Caki2 (cell line): ENCODE measurements at places on chromosomes 12 and 14. TPM values are rescaled to one million over a fixed set of nuclear protein-coding genes. Genes with fewer than 3 reads are reported as not detected.

DNA sequence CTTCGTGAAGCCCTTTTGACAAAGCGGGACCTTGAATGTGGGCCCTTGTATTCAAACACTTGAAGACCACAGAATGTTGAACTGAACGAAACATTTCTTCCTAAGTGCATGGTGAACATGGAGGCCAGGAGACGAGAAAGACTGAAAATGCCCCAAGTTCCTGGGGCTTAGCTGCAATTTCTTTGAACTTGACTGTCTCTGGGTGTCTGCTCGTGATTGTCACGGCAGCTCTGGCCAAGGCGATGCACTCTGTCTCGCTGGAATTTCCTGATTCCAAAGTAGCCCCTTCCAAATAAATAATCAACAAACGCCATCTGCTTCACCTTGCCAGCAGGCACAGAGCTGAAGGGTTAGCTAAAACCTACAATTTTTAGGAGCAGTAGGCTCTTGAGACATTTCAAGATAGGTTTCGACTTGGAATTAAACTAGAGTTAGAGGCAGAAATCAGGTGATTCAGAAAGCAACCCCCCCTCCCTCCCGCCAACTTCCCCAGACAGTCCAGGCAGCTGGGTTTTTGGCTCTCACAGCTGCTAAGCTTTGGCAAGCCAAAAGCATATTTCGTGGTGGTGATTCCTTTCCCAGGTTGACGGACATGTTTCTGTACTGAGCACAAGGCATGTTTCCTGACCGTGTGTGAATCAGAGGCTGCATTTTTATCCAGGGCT is 13.5 kb upstream of the IRF2BPL start:
- no peak for DNase-seq

GRCh38 chr12:101713059-101713682 is 15.7 kb downstream of the CHPT1 start:
- no peak for DNase-seq

DNA sequence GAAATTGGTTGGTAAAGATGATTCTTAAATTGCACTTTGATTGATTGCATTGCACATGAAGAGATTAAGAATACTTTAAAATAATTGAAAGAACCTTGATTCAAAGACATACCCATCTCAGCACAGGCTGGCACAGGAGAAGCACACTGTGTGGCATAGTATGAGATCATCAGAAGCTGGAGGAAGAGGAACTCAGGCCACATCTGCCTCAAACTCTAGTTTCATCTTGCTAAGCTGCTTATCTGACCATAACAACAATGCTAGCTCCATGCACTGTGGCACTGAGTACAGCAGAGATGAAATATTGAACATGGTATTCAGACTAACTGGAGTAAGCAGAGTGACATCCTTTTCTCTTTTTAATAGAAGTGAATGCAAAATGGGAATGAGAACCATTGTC is 99.1 kb downstream of the TBC1D30 start:
- DNase-seq, result no peak

- DNase-seq, result no peak
Observed at GRCh38 chr12:99495799-99496198, 151.8 kb upstream of the GARIN6 start.

GRCh38 chr12:29782285-29782870 is 1.4 kb downstream of the TMTC1 start:
- DNase-seq, result peak; percentile 18

DNA sequence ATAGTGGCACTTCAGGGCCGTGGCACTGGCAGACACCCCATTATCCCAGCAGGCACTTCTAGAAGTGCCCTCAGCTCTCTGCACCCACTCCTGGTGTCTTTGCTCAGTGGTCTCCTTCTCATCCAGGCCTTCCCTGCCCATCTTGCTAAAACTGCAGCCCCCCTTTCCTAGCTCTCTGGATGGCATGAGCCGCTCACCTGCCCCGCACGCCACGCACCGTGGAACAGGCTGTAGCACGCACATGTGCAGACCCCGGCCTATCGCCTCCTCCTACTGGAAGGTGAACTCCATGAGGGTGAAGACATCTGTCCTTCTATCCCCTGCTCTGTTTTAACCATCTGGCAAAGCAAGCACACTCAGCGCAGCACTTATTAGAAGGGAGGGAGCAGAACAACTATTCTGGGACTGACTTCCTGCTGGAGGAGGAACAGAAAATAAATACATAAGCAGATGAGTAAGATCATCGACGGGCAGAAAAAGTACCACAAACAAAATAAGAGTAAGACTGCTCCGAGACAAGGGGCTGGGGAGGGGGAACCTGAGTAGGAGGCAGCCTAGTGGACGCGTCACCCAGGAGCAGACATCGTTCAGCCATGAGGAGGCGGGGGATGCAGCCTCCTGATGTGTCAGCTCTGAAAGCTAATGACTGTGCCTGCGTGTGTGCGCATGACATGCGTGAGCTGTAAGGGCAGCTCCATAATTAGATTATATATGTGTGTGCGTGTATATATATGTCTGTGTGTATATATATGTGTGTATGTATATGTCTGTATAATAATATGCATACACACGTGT is 7.8 kb upstream of the FZD10 start:
- DNase-seq, result no peak

- DNase-seq, result no peak
Observed at GRCh38 chr12:31370531-31371255, 44.7 kb upstream of the SINHCAF start.

- no peak for DNase-seq
Observed at GRCh38 chr12:67460388-67460787, 188.2 kb upstream of the DYRK2 start.

- no peak for DNase-seq
Observed at GRCh38 chr14:38623661-38624060, 367.8 kb upstream of the CLEC14A start.

- DNase-seq, result no peak
Observed at GRCh38 chr14:55000381-55000780, 26.5 kb downstream of the WDHD1 start.

DNA sequence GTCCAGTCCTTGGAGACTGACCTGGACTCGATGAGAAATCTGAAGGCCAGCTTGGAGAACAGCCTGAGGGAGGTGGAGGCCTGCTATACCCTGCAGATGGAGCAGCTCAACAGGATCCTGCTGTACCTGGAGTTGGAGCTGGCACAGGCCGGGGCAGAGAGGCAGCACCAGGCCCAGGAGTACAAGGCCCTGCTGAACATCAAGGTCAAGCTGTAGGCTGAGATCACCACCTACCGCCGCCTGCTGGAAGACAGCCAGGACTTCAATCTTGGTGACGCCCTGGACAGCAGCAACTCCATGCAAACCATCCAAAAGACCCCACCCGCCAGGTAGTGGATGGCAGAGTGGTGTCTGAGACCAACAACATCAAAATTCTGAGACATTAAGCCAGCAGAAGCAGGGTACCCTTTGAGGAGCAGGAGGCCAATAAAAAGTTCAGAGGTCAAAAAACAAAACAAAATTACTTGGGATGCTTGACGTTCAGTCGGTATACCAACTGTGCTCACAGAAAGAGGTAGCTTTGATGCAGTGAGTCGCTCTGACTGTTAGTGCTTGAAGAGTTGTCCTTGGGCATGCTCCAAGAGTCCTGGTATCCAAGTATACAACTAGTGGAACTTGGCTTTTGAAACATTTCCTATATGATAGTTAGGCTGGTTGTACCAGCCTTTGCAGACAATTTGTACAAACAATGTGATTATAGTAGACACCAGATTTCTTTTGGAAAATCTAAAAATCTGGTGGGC is 4.8 kb downstream of the MED6 start:
- DNase-seq, result no peak

DNA sequence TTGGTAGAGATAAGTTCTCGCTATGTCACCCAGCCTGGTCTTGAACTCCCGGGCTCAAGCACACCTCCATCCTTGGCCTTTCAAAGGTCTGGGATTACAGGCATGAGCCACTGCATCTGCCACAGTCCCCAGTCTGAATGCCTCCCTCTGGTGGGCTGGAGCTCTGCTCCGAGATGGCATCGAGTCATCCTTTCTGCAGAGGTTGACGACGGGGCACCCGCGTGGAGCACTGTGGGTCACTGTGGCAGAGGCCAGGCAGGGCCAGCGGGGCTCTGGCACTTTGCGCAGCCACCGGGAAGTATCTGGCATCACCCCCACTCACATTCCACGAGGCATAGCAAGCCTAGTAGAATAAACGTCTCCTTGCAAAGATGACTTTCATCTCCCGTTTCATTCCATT is 163.3 kb upstream of the DIO3 start:
- DNase-seq, result no peak

GRCh38 chr14:45868377-45868776 is 615.4 kb upstream of the MIS18BP1 start:
- no peak for DNase-seq

- DNase-seq, result no peak
Observed at GRCh38 chr12:47548401-47548800, 157.4 kb downstream of the RPAP3 start.

DNA sequence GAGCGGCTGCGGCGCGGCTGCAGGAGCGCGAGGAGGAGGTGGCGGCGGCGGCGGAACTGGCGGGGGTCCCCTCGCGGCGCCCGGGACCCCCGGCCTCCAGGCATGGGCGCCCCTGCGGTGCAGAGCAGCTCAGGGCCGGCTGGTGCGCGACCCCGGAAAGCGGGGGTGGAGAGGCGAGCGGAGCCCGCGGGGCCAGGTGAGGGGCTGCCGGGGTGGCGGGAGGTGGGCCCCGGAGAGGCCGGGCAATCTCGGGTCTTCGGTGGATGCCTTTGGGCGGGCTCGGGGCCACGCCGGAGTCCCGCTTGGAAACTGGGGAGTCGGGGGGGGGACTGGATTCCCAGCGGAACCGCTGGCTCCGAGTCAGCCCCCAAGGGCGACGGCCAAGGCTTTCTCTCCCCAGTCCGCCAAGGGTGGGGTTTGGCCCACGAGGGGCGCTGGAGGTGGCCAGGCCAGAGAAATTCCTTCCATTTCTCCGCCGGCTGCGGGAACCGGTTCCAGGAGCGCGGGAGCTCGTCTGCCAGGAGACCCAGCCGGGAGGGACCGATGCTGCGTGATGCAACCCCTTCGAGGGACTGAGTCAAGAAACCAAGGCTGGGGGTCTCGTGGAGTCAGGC is 13.9 kb upstream of the NR4A1 start:
- no peak for DNase-seq

GRCh38 chr14:21852061-21852664 is 178.5 kb upstream of the OR4E1 start:
- peak; percentile 3 for DNase-seq

DNA sequence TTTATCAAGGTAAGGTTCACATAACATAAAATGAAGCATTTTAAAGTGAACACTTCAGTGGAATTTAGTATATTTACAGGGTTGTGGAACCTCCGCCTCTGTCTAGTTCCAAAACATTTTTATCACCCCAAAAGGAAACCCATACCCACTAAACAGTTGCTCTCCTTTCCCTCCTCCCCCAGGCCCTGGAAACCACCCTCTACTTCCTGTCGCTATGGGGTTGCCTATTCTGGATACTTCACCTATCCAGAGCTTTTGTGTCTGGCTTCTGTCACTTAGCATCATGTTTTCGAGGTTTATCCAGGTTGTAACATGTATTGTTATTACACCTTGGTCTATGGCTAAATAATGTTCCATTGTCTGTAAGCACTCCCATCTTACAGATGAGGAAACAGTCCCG is 27.7 kb upstream of the ZFP36L1 start:
- no peak for DNase-seq

DNA sequence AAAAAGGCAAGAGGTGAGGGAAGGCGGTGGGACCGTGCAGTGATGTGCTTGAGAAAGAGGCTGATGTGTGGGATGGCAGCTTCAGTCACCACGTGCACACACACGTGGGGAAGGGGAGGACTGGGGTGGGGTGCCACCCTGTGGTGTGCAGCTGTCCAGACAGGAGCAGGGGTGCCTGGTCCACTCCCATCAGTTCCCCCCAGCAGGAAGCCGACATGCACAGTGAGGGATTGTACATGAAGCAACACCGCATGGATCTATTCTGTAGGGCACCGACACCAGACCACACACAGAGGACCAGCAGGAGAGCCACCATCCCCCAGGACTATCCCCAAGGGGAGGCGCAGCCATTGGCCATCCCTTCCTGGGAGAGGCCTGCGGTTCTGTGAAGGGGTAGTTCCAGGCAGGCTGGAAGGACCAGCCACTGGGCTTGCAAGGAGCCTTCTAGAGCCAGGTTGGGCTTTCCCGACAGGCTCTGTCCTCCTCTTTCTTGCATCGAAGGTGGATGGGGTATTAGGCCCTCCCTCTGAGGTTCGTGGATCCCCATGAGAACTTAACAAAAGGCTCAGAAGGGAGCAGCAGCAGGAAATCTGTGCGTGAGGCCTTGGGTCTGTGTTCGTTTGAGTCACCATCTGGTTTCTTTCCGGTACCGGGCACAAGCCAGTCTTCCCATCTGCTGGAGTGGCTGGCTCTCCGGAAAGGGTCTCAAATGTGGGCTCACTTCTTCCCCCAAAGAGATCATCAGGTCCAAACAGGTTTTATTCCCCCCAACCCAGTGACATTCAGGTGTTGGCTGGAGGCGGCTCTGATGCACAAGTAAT is 59.8 kb downstream of the PLEKHG3 start:
- DNase-seq, result no peak

The CCDC38 gene
- total RNA-seq, result 0.14 and 0.20 TPM in 2 replicates

The ADCY6 gene
- 65.4 and 76.6 TPM in 2 replicates for total RNA-seq

The ZNF705A gene
- total RNA-seq, result not detected in 2 replicates

The GNB3 gene
- 0.14 and 0.46 TPM in 2 replicates for total RNA-seq

The OLR1 gene
- not detected in 2 replicates for total RNA-seq

The TOMM20L gene
- total RNA-seq, result not detected in 2 replicates

The DENND5B gene
- 8.3 and 27.7 TPM in 2 replicates for total RNA-seq

The USP15 gene
- 13.1 and 21.3 TPM in 2 replicates for total RNA-seq

The NCKAP5L gene
- 5.8 and 7.5 TPM in 2 replicates for total RNA-seq

The BCAT1 gene
- total RNA-seq, result not detected in 2 replicates
